Effector memory CD8-positive, alpha-beta T cell (primary cell): ENCODE measurements at places on chromosomes 1 and 21.
A peak's percentile ranks its signal among the peaks of the same experiment; 100 is the strongest.

GRCh38 chr1:21295002-21295401 is 4.7 kb upstream of the ECE1 start:
- DNase-seq: no peak

DNA sequence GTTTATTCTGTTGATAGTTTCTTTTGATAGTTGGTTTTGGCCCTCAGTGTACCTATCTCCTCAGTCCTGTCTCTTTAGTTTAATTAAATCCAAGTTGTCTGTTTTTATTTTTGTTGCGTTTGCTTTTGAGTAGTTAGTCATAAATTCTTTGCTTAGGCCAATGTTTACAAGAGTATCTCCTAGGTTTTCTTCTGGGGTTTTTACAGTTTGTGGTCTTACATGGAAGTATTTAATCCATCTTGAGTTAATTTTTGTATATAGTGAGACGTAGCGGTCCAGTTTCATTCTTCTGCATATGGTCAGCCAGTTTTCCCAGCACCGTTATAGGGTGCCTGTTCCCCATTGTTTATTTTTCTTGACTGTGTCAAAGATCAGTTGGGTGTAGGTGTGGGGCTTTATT is 139.4 kb downstream of the POU2F1 start:
- no peak for DNase-seq

GRCh38 chr1:21325231-21325718 is 35.0 kb upstream of the ECE1 start:
- no peak for DNase-seq

DNA sequence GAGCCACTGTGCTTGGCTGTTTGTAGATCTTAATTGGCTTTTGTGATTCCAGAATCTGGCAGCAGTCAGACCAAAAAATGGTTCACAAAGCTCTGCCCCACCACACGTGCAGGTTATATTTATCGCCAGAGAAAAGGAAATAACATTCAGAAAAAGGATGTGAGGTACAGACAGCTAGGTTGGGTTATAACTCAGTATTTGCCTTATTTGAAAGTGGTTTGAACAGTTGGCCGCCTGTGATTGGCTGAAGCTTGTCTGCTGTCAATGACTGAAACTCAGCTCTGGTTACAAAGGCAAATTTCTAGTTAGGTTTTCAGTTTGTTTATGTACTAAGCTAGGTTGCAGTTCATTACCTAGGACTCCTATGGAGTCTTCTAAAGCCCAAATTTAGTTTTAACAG is 9.6 kb downstream of the SH3BGR start:
- no peak for DNase-seq

DNA sequence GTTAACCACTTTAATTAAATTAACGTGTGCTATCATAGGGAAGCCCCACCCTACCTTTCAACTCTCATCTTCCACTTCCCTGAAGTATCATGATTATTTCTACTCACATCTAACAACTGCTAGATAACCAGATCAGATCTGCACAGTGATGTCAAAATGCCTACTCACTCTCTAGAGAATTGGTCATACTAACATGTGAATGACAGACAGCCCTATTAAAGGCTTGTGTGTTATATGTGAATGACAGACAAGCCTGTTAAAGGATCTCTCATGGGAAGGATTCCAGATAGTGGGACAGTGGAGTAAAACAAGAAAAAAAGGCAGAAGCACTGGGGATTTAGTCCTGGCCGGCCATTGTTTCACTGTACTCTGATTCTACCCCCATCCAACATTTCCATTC is 12.6 kb downstream of the VTCN1 start:
- no peak for DNase-seq

DNA sequence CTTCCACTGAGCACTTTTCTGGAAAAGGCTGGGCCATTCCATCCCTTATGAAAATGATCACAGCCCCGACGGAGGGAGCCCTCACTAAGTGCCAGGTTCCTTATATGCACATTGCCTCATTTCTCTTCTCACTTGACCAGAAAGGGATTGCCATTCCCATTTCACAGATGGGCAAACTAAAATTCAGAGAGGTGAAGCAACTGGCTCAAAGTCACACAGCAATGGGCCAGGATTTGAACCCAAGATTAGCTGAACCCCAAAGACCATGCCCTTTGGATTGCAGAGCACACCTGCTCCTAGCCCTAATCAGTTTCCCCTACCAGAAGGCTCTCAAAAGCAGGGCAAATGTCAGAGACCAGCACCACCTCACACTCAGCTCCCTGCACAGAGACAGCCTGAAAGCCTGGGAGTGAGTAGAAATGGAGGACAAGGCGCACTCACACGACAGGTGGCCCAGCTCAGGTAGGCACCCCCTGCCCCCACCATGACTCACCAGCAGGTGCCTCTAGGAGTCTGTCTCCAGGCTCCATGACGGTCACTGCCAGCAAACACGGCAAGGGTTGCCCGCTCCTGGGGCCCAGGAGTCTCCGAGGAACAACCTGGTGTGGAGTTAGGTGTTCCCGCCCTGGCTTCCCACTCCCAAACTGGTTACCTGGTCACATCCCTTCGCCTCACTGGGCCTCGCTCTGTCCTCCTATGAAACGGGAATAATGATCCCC is 21.7 kb downstream of the SDC3 start:
- no peak for DNase-seq

DNA sequence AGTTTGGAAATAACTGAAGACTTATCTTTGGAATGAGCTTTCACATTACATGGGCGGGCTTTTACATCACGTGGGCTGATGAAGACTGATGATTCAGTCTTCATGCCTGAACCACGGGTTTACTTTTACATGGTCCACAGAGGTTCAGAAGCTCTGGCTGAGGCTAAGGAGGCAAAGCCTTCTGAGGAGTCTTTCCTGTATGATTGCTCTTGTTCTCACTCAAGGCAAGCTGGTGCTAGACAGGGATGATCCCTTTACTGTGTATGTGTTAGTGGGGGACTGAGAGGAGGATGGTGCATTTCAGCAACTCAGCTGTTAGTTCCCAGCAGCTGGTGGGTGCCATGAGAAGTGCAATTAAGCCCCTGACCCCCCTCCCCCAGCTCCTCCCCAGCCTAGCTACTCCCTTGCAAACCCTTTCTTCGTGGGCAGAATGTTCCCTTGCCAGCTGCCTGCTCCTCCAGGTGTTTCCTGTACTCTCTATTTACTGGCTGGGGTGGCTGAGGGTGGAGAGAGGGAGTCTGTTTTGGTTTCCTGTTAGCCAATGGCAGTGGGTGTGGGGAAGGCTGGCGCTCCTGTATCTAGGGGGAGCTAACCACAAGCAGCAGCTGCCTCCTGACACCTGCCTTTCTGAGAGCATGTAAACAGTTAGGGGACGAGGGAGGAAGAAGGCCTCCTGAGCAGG is 15.4 kb downstream of the BTG2 start:
- DNase-seq: peak; percentile 66

DNA sequence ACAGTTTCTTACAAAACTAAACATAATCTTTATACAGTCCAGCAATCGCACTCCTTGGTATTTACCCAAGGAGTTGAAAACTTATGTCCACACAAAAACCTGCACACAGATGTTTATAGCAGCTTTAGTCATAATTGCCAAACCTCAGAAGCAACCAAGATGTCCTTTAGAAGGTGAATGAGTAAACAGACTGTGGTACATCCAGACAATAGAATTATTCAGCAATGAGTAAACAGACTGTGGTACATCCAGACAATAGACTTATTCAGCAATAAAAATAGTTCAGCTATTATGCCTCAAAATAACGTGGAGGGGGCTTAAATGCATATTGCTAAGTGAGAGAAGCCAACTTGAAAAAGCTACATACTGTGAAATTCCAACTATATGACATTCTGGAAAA is 87.0 kb upstream of the GALNT2 start:
- no peak for DNase-seq

DNA sequence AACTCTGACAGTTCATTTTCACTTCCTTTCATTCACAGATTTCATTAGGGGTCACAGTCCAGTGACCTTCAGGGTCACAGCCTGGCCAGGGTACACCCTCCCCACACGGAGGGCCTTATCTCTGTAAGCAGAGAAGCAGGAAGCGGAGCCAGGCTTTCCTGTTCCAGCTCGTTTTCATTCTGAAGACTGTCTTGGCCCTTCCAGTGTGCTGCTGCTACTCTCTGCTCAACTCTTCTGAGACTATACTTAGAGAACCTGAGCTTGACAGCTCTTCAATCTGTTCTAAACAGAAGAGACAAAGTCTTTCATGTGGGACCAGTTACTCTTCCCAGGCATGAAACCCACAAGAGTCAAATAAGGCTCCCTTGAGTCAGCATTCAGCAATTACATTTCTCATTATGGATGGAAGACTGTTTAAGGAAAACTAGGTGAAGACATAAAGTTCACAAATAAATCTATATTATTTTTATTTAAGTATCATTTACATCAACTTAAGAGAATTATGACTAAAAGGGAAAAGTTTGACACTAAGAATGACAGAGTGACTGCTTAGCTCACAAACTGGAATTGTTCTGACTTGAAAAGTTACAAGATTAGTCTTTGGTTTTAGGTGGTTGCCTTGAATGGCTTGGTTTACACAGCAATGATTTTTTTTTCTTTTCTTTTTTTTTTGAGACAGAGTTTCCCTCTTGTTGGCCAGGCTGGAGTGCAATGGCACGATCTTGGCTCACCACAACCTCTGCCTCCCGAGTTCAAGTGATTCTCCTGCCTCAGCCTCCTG is 4.8 kb upstream of the TDRD10 start:
- DNase-seq: no peak

- no peak for DNase-seq
Observed at GRCh38 chr1:214897581-214897980, 185.0 kb upstream of the KCNK2 start.

DNA sequence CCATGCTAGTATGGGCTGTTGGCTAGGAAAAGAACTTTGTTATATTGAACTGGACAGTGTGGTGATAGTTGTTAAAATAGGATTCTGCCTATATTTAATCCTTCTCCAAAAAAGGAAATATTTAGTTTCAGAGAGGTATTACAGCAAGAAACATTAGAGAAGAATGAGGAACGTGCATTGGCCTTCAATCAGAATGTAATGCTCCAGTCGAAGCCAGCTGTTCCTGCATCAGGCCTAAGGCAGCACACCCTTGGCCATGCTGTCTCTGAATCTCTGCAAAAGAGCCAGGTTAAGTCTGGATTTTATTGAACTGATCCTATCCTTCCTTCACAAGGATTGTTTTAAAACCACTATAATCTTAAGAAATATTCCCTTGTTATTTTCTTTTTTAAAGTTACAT is 35.3 kb upstream of the RALGPS2 start:
- DNase-seq: no peak

DNA sequence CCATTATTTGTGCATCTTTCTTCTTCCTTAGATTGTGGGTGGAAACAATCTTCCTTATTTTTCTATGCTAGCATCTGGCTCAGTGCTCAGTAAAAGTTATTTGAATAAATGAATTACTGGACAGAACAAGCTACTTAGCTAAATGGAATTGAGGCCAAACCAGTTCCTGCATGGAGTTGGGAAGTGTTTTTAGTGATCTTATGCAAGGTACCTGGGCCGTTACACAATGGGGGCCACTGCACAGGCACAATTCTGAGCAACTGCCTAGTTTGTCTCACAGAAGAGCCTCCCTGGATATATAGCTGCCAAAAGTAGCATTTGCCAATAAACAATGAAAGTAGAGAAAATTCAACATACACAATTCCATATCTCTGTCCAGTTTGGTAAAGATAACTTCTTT is 27.0 kb upstream of the SERBP1 start:
- no peak for DNase-seq

DNA sequence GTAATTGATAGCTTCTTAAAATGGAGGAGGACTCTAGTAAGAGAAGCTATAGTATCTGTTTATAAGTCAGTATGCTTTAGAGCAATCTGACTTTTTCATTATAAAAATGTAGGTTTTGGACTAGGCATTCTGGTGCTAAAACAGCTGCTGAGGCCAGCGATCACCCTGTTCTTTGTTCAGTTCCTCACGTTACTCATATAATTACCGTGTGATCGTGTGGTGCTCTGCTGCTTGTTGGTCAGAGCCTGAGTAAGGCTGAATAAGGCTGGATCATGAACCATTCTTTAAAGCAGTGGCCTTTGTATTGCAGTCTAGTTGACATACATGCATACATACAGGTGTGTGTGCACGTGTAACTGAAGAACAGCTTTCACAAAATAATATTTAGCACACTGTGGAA is 25.2 kb downstream of the CDC42 start:
- DNase-seq: no peak

- DNase-seq: no peak
Observed at GRCh38 chr1:151058692-151059091, 730 bp downstream of the CDC42SE1 start.

GRCh38 chr1:178310685-178311105 is 186.1 kb downstream of the CLEC20A start:
- DNase-seq: no peak

- no peak for DNase-seq
Observed at GRCh38 chr21:25176637-25177412, 430.5 kb downstream of the MRPL39 start.

- no peak for DNase-seq
Observed at GRCh38 chr1:167452483-167452882, 65.8 kb downstream of the CD247 start.

DNA sequence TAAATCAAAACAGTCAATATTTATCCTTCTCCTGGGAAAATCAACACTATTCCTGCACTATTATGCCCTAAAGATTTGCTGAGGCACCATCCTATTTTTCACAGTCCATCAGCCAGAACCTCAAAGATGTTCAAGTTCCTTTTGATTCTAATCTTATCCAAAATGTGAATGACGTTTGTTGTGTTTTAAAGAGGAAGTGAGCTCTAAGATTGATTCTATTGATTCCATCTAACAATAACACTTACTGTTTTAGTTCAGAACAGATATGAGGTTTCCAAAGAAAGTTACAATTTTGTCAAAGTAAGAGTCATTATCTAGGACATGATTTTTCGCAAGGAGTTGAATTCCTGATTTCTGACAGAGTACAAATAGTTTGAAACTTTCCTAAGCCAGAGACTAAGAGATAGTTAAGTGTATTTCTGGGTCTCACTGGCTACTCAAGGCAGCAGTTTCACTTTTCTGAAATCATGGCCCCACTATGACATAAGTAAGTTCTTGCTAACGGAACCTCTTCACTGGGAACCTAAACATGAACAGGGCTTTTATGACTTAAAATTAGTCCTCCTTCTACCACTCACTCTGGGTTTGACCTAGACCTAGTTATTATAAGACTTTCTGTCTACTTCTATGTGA is 84.7 kb downstream of the LHX9 start:
- DNase-seq: no peak

GRCh38 chr1:53525595-53525994 is 66.4 kb downstream of the DMRTB1 start:
- DNase-seq: no peak

GRCh38 chr1:167879508-167879907 is 34.4 kb downstream of the ADCY10 start:
- DNase-seq: no peak

DNA sequence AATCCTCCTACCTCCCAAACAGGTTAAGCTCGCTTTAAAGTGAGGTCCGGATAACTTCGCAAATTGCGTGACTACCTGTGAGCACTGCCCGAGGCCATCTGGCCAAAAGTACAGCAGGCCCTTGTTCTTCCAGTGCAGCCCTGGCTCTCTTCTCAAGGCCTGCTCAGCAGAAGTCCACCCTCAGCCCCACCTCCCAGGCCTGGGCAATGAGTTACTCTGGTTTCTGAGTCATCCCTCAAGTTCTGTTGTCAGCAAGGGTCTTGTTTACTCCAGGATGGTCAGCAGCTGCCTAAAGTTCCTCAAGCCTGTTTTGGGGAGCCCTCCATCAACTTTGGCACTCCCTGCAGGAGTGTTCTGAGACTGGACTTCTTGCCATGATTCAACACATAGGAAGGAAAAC is 101.7 kb downstream of the BCAR3 start:
- no peak for DNase-seq
